ENCODE measurements at places on chromosomes 3 and 15. TPM values are rescaled to one million over a fixed set of nuclear protein-coding genes. Genes with fewer than 3 reads are reported as not detected.

DNA sequence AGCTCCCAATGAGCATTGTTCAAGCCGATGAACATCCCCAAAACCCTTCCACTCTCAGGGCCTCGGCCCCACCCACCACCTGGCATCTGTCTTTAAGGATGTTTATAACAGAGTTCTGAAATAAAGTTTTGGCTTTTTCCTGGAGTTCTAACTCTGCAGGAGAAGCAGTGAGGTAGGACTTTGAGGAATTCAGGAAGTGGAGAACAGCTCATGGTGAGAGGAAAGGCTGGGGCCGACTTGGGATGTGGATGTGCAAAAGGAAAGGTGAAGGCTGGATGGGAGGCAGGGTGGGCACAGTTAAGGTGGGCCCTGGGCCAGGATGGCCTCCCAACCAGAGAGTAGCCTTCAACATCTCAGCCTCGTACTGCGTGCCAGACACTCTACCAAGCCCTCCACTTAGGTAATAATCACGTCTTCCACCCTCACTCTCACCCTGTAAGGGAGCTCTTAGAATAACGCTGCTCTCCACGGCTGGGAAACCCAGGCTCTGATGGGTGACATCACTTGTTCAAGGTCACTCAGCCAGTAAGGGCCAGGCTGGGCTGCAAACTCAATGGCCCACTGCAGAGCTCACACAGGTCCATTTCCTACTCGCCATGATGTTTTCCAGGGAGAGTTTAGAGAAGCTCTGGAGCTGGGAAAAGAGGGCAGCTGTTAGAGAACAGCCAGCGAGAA, 28.5 kb downstream of the LIPC start:
- no peak for DNase-seq

GRCh38 chr3:154188846-154189245, 67.7 kb downstream of the ARHGEF26 start:
- DNase-seq = no peak

The MLF1 gene
- 7.7 TPM for total RNA-seq

DNA sequence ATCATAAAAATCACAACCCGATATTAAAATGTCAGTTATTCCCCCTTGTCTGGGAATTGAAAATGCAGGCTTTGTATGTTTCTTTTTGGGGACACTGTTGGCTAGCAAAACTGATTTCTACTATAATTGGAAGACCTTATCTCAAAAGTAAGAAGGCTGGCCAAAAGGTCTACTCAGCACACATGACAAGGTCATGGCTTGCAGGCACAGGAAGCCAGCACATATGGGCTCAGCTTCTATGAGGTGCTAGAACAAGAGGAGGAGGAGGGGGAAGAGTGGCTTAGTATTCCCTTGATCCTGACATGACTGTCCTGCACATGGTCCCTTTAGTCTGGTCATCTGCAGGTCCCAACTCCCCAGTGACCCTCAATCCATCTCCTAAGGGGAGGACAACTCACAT, 681.2 kb downstream of the SQOR start:
- DNase-seq = no peak

DNA sequence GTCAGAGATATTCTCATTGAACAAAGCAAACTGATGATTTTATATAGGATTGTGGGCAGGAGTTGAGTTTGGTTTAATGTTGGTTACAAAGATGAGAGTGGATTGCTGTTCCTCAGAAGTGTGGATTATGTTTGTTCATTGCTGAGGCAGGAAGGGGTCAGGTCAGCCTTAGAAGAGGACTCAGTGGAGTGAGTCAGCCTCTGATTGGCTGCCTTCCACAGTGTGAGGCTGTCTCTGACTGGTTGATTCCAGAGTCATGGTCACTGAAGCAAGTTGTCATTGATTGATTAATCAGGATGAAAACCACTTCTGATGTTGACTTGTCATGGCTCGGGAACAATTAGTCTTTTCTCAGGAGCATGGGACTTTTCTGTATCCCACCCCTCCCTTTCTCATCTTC, 36.2 kb downstream of the KBTBD12 start:
- DNase-seq = peak; percentile 71

The MITF gene
- total RNA-seq = 25.9 TPM

The ZIC4 gene
- 3.0 TPM for total RNA-seq

The ZDHHC23 gene
- 2.3 TPM for total RNA-seq

The FOXB1 gene
- total RNA-seq = not detected

The CHDH gene
- total RNA-seq = 2.0 TPM

- DNase-seq = peak; percentile 95
Observed at GRCh38 chr3:129560911-129561594, 18.1 kb downstream of the H1-8 start.

The CD200R1 gene
- total RNA-seq = 1.3 TPM

The SI gene
- 0.14 TPM for total RNA-seq

- DNase-seq = no peak
Observed at GRCh38 chr15:92438471-92438870, 44.8 kb downstream of the ST8SIA2 start.

DNA sequence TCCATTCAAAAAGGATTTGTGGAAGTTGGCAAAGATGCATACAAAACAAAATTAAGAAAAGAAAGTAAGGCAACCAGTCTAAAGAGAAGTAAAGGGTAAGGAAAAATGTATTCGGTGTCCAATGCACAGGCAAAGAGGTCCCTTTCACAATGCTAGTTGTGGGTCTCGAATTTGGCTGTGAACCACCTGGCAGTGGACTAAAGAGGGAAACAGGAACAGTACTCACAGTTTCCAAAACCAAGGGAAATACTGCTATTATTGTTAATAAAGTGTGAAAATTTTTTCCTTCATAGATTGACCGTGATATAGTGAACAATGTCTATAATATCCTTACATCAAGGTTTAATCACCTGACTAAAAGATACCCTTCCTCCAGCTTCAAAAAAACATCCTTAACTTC, 57.9 kb downstream of the TNIK start:
- no peak for DNase-seq

GRCh38 chr3:25151281-25151902, 276.7 kb upstream of the RARB start:
- DNase-seq = no peak

GRCh38 chr15:94421706-94422105, 190.3 kb downstream of the MCTP2 start:
- no peak for DNase-seq

The CLDN18 gene
- total RNA-seq = not detected

DNA sequence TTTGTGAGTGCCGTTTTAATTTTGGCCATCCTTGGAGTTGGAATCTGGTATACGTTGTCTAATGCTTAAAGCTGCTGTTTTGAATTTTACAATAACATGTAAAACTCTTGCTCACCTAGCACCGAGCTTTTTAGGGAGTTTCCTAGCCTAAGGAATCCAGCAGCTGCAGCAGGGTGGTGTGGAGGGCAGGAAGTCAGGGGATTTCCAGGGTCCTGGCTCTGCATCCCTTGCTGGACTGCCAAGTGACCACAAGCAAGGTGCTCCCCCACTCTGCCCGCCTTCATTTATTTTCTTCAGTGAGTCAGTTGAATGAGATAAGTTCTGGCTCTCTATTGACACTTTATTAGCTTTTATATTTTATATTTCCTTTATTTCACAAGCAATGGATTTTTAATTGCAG, 113.7 kb downstream of the ATG7 start:
- no peak for DNase-seq

DNA sequence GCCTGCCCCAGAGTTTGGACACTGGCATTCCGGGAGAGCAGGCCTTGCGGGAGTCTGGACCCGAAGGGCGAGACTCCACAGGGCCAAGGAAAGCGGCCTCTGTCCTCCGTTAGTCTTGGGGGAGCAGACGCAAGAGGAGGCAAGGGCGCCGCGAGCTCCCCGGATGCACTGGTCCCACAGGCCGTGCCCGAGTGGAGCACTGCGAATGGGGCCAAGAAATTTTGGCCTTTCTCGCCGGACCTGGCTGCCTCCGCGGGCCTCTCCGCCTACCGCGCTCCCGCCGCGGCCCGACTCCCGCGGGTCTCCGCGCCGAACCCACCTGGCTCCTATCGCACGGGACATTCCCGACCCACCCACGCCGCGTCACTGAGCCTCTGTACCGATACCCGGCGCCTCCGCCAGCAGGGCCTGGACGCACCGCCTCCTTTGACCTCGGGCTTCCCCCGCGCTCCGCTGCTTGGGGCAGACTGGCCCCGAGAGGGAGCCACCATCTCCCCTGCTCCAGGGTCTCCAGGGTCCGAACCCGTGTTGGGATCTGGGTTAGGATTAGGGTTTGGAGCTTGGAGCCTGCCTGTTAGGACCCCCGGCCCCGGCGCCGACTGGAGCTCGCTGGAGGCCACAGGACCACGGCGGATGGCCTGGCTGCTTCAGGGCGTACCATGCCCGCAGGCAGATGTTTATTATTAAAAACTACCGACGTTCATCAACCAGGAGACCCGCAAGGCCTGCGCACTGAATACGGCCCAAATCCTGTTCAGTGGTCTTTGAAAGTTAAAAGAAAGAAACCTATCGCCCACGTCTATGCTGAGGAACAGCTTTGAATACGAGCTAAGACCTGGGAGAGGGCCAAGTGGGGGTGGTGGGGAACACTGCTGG, 11.7 kb downstream of the SHOX2 start:
- no peak for DNase-seq

DNA sequence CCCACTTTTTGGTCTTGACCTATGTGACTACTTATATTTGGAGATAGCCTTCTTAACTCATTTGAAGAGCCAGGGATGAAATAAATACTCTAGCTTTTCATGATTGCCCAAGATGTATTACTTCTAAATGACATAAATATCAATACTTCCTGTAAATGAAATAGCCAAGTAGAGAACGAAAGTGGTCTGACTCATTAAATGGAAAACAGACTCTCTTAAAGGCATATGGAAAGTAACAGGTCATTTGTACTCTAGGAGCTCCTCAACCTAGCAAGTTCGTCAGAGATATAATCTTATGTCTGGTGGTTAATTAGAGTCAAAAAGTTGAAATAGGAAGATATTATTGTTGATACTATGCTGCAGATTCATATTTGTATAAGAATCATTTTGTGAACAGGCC, 1105.4 kb downstream of the TUSC7 start:
- DNase-seq = no peak

GRCh38 chr3:49638445-49638844, 35.7 kb upstream of the APEH start:
- DNase-seq = no peak

GRCh38 chr3:125059488-125060245, 3.9 kb upstream of the HEG1 start:
- no peak for DNase-seq

- no peak for DNase-seq
Observed at GRCh38 chr3:31077021-31077601, 182.7 kb upstream of the GADL1 start.

DNA sequence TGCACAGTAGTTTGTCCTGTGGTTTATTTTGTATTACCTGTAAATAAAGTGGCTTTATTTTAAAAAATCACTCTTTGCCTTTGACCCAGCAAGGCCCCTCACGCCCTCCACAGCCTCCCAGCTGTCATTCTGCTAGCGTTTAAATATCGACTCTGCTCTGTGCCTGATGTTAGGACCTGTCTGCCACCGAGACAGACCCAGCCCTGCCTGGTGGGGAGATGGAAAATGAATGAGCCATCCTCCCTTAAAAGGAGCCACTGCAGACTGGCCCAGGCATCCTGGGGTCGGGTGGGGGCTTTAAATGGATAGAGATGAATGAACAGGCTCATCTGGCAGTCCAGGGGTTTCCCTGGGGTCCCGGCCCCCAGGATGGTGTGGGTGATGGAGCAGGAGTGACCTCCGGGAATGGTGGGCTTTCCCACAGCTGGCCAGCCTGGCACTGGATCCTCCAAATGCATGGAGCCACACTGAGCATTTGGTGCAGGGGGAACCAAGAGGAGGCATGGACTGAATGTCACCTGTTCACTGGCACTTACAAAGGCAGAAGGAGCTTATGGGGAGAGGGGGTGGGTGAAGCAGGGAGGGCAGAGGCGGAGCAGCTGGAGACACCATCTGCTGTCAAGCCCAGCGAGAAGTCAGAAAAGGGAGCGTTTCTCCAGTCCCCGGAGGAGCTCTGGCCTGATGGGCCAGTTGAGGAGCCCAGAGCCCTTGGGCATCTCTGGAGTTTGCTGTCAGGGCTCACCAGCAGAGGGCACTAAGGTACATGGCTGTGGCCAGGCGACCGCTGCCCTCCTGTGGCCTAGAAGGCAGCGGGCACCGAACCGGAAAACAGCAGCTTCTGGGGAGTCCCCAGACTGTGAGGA, 11.9 kb downstream of the GRM2 start:
- no peak for DNase-seq

DNA sequence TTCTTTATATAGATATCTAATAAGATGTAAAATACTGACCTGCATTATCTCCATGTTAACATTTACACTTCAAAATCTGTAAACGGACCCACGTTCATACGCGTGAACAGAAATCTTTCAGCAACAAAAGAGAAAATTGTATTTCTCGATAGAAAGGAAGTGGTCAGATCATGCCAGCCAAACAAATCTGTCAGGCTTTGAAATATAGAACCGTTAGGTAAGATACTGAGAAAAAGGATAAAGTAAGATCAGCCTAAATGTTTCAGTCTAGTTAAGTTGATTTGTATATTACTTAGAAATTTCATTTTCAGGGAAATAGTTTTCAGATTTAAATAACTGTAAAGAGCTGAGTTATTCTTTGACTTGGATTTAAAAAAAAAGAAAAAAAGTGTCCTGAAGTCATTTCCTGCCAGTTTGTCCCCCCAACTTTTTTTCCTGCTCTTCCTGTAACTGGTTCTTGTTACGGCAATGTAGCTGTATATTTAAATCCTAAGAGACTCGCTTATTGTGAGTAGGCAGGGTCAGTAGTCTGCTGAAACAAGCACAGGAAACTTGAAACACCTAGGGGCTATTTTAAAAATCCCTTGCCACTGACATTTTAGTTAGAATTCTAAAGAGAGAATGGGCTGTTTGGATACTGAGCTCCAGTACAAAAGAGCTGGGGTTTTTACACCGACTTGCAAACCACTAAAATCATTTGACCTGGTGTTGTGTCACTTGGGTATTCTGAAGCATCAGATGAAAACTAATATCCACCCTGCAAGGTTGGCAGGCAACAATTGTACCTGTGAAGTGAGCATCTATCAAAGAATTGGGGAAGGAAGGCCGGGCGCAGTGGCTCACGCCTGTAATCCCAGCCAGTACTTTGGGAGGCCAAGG, 237.5 kb downstream of the UBE2E2 start:
- no peak for DNase-seq

DNA sequence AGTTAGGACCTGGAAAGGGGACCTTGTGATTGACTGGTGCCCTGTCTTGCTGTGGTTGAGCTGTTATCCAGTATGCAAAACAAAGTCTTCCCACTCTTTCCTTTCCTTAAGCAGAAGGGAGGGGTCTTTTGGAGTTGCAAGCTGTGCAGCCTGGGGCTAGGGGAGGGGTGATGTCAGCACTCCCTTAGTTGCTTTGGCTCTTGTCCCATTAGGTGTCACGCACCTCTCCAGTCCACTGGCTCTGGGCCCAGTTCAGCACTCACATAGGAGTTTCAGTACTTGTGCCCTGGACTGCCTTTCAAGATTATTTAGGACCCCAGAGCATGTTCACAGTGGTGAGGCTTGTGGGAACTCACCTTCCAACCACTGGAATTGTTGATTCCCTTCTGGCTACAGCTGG, 238.5 kb downstream of the DOCK3 start:
- DNase-seq = no peak

The RTP3 gene
- total RNA-seq = not detected

All from posterior vena cava (tissue), 2 donors.